Activated T-cell treated with anti-CD3 and anti-CD28 coated beads, Interleukin-2, amount 50 U/mL, for 48 hours (primary cell): ENCODE measurements at places on chromosomes 6 and 20.
A peak's percentile ranks its signal among the peaks of the same experiment; 100 is the strongest.

DNA sequence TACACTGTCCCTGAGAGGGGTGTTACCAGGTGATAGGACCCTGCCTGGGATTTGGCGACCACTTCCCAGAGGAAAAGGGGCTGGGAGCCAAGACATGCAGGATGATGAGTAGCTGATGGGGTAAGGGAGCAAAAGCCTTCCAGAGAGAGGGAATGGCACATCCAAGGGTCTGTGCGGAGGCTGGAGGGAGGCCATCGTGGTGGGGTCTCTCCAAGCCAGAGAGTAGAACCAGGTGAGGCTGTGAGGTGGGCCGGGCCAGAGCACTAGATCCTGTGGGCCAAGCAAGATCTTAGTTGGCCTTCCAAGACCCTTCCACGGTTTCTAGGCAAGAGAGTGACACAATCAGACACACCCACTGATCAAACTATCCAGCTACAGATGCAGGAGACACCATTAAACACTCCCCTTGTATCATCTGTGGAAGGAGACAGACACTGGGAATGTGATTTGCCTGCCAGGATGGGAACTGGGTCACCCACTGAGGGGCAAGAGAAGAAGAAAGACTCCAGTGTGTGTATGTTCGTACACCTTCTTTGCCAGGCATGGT lies 128.9 kb downstream of the BANF2 start:
- no peak for DNase-seq

- DNase-seq: peak; percentile 56
Observed at GRCh38 chr6:98946879-98947410, 801 bp downstream of the FBXL4 start.

DNA sequence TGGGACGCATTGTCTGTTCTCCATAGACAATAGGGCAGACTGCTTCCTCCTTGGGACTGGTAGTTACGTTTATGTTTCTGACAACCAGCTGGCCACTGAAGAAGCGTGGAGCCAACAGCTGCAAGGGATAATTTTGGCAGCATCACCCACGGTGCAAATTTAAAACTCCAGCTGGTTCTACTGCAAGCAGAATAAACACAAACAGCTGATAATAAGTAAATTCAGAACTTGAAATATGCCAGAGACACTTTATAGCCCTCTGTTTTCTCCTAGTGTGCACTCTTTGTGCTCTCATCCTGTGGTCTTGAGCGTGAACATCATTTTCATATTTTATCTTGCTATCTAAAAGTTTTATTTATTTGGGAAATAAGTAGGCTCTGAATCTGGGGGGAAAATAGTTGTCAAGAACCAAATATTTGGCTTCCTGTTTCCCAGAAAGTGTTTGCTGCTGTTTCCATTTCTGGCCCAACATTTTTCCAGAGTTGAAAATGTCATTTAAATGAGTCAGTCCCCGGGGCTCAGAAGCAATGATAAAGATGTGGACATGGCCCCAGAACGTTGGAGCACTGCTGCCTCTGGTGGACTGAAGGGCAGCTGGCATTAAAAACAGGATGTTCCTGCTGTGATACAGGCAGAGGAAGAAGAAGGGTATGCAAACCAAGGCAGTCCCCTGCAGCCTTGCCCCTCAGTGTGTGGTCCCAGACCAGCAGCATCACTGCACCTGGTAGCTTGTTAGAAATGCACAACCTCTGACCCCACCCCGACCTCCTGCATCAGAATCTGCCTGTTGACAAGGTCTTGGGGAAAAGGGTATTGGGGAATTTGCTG lies 12.5 kb upstream of the THBD start:
- DNase-seq: no peak

DNA sequence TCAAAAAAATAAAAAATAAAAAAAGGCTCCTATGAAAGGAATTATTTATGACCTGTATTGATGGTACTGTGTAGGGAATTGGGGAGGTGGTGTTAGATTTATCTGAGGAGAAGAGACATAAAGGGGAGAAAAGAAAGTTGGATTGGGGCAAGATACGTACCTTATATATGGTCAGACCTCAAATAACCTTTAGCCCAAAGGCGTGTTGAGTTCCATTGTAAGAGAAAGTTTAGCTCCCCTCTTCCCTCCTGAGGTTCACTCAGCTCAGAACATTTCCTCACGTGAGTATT lies 296.9 kb downstream of the ADGB start:
- DNase-seq: no peak

DNA sequence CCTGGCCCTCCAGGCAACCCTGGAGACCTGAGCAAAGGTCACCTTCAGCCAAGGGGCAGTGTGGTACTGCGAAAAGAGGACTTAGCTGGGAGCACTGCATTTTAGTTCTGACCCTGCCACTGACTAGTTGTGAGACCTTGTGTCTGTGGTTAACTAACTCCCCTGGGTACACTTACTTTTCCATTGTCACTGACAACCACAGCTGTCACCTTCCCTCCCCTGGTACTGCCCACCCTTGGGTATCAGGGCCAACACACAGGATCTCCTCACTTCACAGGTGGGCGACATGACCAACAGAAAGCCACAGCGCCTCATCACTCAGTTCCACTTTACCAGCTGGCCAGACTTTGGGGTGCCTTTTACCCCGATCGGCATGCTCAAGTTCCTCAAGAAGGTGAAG lies 21.6 kb upstream of the GNRH2 start:
- DNase-seq: no peak

- DNase-seq: no peak
Observed at GRCh38 chr6:10412461-10413261, 2.2 kb downstream of the TFAP2A start.
